Stimulated activated CD4-positive, alpha-beta T cell treated with anti-CD3 and anti-CD28 coated beads, Interleukin-4, amount 100 ng/mL, for 4 hours (primary cell): ENCODE measurements at places on chromosomes 3 and 15.
A peak's percentile ranks its signal among the peaks of the same experiment; 100 is the strongest.

- DNase-seq: no peak
Observed at GRCh38 chr3:129502641-129503408, 25.6 kb upstream of the RHO start.

DNA sequence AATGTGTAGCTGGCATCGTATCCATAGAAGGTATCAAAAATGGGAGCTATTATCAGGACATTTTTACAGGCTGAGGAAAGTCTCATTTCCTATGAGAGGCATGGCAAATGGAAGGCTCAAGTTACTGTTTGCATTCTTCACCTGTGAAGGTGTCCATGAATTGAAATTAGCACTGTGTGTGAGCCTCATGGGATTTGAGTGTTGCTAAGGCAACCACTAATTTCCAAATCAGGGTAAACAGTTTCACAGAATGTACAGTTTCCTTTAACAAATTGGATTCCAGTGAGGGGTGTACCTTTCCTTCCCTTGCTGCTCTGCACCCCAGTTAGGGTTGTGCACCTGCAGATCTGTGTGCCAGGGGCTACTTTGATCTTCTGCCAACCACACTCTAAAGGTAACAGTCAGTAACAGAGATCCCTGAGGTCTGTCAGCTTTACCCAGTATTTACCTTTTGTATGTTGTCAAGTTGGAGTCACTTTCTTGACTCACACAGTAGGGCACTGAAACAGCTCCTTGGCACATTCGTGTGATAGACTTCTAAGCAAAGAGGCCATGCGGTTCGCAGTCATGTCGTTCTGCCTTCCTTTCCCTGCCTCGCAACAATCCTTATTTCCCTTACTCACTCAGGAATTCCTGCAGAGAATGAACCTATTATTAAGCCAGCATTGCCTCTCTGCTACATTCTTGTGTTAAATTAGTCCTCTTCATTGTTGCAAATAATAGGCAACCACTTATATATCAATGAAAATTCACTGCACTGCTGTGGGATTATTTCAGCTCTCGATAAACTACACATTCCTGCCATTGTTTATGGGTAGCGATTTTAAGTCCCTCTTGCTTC is 129.8 kb upstream of the GBE1 start:
- DNase-seq: no peak

DNA sequence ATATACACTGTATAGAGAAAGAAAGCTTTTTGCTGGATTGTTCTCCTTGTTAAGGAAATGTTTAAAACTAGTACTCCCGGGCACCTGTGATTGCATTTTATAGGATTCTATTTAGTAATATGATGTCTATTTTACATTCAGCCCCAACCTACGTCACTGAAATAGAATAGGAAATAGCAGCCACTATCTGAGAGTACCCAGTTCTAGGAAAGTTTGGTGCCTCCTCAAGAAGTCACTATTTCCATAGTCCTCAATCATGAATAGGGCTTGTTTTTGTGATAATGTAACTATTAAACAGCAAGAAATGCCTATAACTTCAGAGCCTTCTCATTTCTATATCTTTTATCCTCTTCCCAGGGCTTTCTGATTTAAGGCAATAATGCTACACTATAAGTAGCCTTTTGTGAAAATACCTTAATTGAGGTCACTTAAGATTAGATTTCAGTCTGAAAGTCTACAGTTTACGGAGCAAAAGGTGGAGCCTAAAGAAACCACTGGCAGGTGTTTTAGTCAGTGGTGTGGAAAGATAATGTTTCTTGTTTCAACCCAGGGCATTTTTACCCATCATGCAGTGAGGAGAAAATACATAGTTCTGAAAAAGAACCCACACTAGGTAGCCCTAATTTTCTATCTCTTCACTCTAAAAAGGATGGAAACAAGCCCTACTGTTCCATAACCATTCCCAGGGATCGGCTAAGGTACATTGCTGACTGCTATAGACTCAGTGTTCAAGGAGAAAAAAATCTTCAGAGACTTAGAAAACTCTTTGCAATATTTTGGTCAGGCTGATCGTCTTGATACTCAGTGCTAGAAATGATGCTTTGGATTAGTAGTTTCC is 38.7 kb downstream of the TIGIT start:
- DNase-seq: no peak

DNA sequence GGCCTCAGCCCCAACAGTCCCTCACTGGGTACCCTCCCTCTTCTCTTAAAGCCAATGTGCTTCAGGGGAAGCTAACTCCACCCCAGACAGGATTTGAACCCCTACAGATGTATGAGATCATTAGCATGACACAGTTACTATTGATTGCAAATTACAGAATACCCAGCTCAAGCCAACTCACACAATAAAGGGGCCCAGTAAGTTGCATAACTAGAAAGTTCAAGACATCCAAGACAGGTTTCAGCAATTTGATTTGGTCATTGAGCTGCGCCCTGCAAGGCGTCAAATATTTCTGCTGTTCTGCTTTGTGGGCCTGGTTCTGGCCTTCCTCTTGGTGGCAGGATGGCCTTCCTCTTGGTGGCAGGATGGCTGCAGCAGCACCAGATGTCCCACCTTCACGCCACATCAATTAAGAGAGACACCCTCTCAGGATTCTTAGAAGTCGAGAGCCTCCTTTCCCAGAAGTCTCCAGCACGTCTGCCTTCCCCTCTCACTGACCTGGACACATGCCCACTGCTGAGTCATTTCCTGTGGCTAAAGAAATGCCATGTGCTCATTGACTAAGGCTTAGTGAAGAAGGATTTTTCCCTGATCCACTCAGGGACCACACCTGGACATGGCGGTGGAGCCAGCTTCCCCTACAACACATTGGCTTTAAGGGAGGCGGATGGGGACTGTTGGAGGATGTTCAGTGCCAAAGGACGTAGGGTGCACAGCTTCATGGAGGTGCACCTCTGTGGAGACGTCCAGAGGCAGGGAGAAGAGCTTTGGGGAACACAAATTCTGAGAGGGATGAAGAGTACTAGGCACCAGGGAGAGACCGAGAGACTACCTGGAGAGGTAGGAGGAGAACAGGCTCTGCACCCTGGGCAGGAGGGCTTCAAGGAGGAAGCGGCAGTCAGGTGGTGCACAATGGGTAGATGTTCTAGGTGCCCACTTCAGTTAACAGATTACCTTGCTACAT is 49.1 kb downstream of the DNASE1L3 start:
- no peak for DNase-seq

DNA sequence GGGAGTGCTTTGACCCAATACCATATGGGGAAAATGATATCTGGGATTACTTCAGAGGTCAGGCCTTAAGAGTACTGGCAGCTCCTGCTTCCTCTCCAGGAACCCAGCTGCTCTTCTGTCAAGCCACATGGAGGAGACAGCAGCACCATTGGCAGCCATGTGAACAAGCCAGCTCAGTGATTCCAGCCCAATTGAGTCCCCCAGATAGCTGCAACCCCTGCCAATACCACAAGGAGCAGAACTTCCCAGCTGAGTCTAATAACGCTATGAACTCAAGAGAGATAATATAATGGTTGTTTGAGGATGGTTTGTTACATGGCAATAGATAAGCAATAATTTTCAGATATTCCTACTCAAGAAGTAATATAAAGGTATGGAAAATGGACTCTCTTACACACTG is 126.8 kb upstream of the CPNE4 start:
- no peak for DNase-seq

- DNase-seq: no peak
Observed at GRCh38 chr3:194273743-194274310, 77.3 kb downstream of the CPN2 start.

DNA sequence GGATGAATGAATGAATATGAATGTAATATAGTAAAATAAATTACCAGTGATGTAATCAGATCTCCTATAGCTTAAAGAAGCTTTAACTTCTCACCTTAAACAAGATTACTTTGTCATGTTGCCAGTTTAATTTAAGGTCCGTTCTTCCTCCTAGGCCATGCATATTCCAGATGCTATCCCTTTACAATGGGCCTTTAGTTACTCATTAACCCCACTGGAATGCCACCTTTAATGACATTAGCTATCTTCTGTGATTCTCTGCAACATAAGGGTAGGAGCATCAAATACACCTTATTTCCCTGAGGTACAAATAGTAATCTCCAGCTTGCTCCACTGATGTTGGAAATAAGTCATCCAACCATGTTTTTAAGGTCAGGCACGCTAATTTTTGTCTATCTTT is 63.0 kb upstream of the TIMP4 start:
- DNase-seq: no peak

- DNase-seq: no peak
Observed at GRCh38 chr3:120173056-120173675, 78.9 kb upstream of the GSK3B start.

DNA sequence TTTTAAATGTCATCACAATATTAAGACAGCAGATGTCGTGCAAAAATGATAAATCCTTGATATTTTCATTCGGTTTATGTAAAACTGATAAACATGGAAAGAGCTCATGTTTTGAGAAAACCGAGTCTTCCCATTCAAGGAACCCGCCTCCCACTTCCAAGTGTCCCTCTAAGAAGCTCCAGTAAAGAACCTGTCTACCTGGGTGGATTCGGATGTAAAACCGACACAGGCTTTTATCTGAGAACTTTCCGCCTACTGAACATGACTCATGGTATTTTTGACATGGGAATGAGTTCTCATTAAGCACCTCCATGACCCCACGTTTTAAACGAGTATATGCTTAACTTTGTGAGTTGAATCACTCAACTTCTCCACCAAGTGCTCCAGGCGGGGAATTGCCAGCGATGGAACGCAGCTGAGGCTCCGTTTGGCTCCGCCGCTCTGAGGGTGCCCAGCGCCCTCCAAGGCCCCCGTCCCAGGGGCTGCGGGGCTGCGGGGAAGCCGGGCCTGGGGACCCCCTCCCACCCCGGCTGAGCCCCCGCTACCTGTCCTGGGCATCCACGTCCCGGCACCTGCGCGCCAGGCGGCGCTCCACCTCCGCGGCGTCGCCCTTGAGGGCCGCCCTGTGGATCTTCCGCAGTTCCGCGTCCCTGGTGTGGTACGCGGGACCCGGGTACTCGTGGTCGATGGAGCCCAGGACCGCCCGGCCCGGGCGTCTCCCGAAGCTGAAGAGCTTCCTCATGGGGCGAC is 119.9 kb downstream of the LMLN start:
- peak; percentile 47 for DNase-seq

DNA sequence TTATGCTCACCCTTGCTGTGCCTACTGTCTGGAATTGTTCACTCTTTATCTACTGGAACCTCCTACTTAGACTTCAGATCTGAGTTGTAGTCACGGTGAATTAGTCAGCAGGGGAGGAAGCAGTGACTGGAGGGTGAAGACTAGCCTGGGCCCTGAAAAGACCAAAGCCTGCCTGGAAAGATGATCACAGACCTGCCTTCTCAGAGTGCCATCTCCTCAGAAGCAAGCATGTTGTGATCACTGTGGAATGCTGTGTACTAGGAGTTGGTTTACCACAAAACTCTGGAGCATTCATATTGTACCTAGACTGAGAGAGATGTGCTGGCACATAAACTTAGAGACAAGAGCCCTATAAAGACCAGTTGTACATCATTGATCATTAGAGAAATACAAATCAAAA is 100.7 kb upstream of the SCN10A start:
- no peak for DNase-seq

DNA sequence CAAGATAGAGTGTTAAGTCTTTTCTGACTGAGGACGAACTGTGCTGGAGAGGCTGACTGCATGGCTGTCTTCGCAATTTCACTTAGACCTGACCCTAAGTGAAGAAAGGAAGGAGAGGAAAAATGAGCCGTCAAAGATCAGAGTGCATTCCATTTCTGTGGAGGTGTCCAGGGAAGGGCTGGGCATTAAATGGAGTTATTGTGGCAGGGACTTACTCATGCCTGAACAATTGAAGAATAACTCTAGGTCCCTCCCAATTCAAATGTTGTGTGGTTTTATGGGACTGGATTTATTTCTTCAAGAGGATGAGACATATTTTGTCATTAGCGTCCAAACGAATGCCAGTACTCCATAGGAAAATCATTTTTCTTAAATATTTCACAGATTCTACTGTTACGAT is 187.3 kb upstream of the CFAP20DC start:
- no peak for DNase-seq

DNA sequence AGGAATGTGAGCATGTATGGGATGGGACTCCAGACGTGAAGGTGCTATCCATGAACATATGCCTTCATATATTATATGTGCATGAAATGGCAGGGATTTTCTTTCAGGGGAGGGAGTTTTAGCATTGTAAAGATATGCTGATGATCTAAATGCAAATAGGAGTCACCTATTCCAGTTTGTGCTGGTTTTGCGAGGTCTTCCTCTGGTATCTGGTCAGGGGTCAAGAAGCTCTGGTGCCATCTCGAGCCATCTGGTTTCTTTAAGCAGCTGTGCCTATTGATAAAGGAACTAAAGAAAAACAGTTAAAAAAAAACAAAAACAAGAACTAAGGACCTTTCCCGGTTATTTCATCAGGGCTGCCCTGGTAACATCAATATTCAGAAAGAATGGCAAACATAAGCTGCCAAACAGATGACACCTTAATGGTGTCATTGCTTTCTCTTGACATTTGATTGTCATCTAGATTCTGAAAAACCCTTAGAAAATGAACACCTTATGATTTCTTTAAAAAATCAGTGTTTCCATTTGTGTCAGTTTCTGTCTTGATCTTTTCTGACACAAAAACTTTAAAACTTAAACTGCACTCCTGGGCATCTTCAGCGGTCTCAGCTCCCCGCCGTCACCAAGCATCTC is 22.7 kb downstream of the APH1B start:
- DNase-seq: no peak

DNA sequence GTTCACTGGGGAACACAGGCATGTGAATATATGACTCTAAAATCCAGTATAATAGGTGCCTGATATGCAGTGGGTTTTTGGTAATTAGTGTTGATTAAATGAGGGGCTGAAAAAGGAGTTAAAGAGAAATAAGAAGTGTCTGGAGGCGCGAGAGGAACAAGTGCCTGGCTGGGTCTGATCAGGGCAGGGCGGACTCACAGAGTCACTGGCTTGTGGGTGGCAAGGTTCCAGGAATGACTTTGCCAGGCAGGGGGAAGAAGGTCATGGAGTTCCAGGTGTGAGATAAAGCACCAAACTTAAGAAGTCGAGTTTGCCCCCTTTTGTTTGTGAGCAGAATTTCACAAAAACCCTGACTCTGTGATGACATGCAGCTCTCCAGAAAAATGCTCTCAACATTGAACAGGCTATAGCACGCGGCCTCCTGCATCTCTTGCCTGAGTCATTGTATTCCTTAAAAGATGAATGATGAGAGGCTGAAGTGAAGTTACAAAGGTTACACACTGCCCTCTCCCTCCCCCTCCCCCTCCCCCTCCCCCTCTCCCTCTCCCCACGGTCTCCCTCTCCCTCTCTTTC is 63.0 kb upstream of the LMCD1 start:
- DNase-seq: no peak

DNA sequence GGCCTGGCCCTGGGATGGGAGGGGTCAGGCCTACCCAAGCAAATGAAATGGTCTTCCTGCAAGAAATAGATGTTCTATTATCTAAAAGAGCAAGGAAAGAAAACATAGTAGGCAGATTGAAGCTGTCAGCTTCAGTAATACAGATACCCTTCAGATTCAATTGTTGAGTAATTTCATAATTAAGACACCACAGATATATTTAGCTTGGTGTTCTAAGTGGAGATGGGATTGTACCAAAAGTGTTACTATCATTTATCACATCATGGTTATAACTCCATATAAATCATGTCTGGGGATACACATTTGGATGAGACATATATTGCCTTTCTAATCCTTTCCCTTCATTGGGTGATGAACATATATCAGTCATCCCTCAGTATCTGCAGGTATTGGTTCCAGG is 41.9 kb upstream of the FAH start:
- DNase-seq: no peak
